ENCODE measurements at places on chromosomes 7 and 10.

GRCh38 chr10:87054373-87055295 is 34.5 kb downstream of the FAM25A start:
- DNase-seq: no peak

- no peak for DNase-seq
Observed at GRCh38 chr7:24773646-24774045, 16.4 kb upstream of the GSDME start.

DNA sequence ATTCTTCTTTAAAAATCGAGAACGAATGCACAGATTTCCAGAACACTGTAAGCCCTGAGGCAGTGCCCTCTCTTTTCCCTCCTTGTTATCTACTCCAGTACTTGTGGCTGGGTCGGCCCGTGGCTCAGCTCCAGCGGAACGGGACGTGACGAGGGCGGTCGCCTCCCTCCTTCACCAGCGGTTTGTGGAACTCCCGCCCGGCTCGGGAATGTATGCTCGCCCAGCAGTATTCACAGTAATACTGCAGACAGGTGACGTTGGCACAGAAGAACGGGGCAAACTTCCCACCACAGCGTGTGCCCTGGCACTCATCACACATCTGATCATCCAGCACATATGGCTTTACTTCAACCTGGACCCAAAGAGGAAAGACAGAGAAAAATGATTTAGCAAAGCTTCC is 128.5 kb downstream of the BTAF1 start:
- DNase-seq: no peak

DNA sequence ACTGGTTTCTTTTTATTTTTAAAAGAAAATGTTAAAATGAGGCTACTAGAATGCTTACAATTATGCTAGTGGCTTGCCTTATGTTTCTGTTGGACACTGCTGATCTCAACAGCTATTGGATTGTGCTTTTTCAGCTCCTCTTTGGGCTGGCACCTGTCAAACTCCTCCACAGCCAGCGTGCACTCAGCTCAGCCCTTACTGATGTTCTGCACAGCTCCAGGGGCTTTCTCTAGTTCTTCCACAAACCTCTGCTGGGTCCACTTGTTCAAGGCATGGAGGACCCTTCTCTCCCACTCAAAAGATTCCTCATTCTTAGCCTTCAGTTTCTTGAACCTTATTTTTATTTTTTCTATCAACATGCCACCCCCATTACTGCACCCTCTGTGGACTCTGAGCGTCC is 96.0 kb downstream of the VIPR2 start:
- no peak for DNase-seq

DNA sequence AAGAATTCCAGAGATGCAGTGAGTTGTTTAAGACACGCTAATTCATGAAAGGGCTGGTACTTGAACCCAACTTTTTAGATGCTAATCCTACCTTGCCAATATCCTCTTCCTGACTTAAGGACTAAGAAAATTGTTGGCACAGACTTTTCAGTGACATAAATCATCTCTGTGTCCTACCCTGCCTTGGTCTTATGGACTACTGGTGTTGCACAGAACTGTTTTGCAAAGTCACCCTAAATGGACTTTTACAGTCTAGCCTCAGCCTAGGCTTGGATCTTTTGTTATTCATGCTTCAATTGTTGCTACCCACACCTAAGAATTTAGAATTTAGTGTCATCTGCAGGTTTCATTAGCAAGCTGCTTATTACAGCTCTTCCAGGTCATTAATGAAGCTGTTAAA is 112.7 kb downstream of the SORCS1 start:
- no peak for DNase-seq

- peak; percentile 29 for DNase-seq
Observed at GRCh38 chr7:1412322-1413261, 46.7 kb downstream of the MICALL2 start.

DNA sequence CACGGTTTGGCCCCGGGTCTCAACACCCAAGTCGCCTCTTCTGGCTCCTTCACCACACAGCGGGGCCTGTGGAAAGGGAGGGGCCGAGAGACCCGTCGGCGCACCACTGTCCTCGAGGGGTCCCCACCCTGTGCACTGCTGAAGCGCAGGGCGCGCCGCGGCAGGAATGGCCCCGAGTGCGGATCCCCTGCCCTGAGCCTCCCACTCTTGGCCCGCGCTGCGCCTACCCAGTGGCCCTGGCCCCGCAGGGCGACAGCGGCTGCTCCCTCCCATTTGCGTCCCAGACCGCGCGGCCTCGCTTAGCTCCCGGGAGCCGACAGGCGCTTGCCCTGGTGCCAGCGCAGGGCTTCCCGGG is 2.1 kb upstream of the SFMBT2 start:
- DNase-seq: no peak

DNA sequence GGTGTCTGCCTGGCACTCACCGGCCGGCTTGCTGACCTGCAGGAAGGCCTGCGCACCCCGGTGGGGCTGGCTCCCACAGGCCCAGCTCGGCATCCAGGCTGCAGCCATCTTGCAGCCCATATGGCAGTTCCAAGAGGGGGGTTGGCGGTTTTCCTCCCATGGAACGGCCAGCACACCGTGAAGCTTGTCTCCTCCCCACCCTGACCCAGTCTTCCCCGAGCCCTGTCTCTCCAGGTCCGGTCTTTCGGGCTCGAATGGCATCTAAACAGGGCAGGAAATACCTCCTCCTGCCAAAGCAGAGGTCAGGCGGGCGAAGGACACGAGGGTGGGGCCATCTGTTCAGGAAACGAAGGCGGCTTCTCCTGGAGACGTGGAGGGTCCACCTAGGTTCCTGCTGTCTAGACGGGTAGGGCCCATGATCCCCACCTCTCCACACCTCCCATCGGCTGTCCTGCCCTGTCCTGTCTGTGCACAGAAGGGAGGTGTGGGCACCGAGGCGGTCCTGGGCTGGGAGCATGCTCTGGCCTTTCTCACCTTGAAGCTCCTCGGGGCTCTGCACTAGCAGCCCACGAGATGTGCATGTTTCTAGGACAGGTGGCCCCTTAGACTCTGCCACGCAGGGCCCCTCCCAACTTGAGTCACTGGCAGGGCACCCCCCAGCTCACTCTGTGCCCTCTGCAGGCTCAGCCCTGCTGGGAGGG is 113.7 kb upstream of the DIP2C start:
- no peak for DNase-seq

DNA sequence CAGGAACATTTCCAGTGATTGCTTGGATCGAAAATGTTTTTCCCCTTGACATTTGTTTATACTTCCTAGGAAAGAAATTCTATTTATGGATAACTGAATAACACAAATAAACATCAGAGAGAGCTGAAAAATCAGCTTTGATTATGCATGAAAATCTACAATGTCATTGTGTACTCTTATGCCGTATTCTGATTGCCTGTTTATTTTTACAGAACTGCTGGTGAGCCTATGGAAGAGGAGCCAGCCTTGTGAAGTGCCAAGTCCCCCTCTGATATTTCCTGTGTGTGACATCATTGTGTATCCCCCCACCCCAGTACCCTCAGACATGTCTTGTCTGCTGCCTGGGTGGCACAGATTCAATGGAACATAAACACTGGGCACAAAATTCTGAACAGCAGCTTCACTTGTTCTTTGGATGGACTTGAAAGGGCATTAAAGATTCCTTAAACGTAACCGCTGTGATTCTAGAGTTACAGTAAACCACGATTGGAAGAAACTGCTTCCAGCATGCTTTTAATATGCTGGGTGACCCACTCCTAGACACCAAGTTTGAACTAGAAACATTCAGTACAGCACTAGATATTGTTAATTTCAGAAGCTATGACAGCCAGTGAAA is 121.5 kb downstream of the TWIST1 start:
- no peak for DNase-seq

DNA sequence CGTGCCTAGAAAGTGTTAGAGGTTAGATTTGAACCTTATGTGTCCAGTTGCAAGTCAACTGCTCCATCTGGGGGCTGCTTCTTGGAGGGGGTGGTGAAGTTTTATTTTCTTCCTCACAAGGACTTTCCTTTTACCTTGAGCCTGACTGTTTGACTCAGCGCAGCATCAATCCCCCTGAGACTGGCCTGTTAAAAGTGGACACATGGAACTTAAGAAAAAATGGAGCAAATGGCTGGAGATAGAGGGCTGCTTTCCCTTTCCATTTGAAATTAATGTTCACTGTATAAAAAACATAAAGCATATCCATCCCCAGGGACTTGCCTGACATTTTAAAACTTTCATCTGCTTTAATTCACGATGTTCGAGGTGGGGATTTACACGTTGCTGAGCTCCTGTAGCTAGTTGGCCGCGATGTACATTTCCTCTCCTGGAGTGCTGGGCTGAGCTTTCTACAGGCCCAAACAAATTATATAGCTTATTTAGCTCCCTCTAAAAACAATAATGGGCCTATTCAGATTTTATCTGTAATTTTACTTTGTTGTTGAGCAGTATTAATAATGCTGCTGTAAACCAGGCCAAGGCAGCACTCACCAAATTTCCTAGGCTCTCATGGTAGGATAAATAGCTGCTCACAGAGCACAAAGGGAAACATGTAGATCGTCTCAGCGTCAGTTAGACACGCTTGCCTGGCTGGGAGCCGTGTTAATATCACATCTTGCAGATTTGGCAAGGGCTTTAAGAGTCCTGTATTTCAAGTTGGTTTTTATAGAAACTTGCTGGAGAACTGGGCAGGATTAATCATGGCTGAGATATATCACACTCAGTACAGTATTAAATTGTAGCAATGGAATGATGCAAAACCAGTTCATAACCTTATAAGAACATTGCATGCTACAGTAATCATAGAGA is 251.5 kb downstream of the LRMDA start:
- no peak for DNase-seq

DNA sequence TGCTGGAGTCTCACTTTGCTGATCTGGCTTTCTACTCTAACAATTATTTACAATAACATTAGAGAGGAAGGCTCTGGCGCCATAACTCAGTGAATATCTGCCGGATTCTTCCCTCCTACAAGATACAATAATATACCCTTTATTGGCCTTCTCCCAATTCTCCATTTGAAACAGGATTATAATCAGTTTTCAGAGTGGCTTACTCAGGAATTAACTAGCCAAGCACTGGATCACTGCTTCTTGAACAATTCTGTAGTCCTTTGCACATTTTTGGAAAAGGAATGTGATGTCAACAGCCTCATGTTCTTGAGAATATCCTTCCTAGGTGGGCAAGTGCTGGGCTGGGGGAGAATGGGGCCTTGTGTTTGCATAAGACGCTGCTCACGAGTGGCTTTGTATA is 125.9 kb downstream of the HIPK2 start:
- no peak for DNase-seq

DNA sequence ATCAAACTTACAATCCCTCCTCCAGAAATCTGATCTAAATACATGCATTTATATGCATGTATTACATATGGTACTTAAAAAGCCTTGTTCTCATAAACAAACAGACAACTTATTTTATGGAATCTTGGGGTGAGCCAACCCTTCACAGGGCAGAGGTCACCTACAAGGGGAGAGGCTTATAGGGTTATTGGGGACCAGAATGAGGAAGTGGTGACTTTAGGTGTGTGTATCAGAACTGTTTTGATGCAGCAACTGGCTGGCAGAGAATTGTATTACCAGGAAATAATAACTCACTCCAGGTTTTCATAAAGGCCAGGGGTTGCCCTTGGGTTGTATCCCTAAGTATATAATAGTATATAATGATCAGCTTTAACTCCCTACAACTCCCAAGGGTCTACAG is 91.1 kb downstream of the SVIL start:
- DNase-seq: no peak

DNA sequence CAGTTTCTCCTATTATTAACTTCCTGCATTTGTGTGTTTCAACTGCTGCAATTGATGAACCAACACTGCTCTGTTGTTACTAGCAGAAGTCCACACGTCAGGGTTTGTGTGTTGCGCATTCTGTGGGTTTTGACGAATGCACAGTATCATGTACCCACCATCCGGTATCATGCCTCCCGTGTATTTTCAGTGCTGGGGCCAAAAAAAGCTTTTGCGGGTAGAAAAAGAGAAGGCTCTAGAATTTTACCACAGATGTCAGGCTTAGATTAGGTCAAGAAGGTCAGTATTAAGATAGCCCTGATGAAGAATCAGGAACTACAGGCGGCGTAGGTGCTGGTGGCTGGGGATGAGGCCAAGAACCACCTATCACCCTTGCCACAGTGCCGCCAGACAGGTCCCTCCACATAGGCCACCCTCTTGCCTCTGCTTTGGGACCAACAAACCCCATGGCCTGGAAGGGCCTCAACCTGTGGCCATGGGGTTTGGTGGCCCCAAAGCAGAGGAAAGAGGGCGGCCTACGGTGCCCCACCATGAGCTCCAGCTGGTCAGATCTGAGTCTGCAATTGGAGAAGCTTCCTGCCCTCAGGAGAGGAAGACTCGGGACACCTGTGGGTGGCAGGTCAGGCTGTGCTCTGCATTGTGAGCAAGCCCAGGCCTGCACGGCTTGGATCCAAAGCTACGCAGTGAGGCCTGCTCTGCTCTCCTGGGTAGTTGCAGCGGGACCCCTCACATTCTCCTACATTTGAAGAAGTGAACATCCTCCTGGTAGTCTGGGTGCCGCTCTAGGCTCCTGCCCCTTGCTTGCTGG is 71.9 kb downstream of the MKI67 start:
- DNase-seq: no peak

DNA sequence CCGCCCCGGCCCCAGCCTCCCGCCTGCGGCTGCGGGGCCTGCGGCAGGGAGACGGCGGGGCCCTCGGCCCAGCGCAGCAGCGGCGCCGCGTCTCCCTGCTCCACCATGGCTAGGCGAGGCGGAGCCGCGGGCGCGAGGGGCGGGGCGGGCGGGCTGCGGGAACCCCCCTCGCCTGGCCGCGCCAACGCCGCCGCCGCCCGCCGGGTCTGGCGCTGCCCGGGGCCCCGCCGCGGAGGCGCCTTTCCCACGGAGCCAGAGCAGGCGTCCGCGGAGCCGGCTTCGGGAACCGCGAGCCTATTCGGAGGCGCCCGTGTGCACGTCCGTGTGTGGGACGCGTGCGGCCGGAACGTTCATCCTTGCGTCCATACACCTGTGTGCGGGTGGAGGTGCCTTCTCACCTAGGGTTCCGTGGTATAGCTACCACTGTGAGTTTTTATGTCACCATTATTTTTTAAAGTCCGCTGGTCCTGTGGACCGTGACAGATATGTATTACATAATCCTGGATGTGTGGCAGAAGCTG is at the start of gene DENND11:
DENND11 (minus strand) TSS at position 120 of the 521 bp plus-strand sequence; CDS start at position 107, 13 bp downstream.
- no peak for DNase-seq

DNA sequence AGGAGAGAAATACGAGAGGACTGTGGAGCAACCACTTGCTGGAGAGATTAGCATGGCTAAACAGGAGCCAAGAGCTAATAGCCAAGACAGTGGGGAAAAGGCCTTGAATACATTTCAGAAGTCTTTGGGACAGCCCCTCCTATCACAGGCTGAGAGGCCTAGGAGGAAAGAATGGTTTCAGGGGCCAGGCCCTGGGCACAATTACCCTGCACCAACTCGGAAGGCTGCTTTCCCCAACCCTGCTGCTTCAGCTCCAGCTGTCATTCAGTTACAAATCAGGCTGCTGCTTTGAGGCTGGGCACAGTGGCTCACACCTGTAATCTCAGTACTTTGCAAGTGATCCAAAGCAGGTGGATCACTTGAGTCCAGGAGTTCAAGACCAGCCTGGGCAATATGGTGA is 32.0 kb upstream of the SLC35G1 start:
- no peak for DNase-seq

DNA sequence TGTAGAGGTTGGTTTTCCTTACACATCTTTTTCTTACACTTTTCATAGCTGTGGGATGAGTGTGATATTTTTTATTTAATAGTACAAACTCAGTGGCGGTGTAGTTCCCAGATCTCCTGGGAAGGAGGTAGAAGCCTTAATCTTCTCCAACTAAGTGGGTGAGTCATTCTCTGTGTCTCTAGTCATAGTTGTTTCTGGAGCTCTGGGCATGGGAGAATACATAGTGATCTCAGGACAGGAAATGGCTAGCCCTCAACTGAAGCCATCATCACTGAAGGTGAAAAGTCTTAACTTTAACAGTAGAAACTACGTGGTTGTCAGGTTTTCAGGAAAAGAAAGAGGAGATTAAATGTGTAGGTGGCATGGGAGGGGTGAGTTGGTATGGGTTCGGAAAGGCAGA is 319.4 kb upstream of the FZD8 start:
- DNase-seq: no peak

Measured in HFF-Myc (cell line).